ENCODE measurements at places on chromosomes 3 and 15.

DNA sequence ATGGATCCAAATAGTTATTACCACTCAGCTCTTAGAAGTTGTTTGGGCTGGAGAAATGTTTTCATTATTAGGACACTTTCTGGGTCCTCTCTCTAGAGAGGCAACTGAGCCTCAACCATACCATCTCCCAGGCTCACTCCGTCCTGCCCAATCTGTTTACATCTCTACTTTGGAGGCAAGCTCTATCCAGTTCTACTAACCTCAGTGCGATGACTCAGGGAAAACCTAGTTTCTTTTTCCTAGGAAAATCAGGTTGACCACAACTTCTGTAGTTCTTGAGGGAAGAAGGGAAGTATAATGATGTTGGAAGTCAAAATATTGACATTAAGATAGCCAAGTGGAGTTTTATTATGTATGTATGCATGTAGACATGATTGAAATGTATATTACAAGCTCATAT is 40.4 kb downstream of the LPP start:
- no peak for DNase-seq

DNA sequence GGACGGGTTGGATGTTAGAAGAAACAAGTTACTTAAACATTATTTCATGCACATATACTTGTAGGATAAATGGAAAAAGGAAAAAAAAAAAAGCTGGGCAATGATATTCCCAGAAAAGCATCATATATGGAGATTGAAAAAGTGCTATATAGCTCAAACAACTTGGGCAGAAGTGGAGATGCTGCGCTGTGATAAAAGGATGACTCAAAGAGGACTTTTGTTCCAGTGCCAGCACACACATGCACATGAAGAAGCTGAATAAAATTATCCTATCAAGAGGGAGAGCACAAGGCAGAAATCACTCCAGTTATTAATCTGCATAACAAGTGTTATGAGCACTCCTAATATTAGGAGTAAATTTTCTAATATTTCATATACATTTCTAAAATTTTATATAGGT is 30.9 kb downstream of the FRMD4B start:
- no peak for DNase-seq

- DNase-seq: no peak
Measured at GRCh38 chr3:43373560-43373928, 87.2 kb downstream of the SNRK start.

DNA sequence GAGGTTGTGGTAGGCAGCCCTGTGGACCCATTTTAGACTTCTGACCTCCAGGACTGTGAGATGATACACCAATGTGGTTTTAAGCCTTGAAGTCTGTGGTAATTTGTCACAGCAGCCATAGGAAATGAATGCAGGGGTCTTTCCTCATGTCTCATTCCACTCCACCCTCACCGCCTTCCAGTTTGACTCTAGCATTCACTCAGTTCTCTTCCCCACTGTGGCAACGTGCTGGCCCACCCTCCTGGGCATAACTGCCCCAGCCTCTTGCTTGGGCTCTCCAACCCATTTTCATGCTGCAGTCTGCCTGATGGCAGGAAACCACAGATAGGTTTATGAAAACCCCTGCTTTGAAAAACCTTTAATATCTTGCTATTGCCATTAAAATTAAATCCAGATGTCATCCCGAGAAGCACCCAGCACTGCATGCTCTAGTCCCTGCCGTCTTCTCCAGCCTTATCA is 7.3 kb upstream of the TRNT1 start:
- no peak for DNase-seq

DNA sequence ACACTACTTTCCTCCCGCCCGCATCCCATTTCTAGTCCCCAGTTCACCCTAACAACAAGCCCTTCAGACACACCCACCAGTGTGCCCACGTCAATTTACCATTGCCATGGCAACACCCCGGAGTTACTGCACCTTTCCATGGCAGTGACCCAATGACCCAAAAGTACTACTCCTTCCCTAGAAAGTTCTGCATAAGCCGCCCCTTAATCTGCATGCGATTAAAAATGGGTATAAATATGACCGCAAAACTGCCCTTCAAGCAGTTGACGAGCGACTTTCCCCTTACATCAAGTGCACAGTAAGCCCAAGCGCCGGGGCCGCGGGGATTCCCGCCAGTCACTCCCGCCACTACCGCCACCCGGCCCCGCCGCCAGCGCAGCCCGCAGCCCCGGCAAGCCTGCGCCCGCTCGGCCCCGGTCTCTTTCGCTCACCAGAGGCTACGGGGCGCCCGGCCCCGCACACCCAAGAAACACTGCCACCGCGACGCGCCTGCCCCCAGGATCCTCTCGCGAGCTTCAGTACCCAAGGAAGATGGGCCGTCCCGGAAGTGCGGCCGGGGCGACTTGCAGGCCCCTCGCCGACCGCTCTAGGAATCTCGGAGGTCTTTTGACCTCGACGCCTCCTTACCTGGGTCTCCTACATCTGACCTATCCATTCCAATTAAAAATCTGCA is 27.2 kb upstream of the ZNF502 start:
- peak; percentile 35 for DNase-seq

All from anterior cingulate cortex (tissue), 58 donors.